T follicular helper cell (primary cell): ENCODE measurements at places on chromosomes 12 and 14.

GRCh38 chr12:9039397-9039977 lies 50.1 kb downstream of the KLRG1 start:
- DNase-seq: no peak

DNA sequence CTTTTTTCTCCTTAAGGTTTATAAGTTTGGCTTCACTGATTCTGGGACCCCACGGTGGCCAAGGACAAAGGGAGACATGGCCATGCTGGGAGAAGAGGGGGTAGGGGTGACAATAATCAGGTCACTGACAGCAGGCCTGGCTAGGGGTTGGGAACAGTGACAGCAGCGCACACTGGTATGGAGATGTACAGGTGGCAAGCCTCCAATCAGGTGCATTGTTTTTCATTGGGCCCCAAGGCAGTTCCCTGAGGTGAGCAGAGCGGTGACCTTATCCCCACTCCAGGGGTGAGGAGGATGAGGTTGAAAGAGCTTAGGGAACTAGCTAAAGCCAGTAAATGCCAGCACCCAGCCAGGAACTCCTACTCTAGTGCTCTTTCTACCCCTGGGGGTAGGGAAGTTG lies 1.4 kb downstream of the SYNDIG1L start:
- DNase-seq: no peak

- DNase-seq: no peak
These were observed at the start of gene MDGA2 for GRCh38 chr14:47675466-47676314. Gene MDGA2 (minus strand): TSS chr14:47675605.

- no peak for DNase-seq
These were observed 131.3 kb downstream of the PTPRO start for GRCh38 chr12:15453613-15454012.

DNA sequence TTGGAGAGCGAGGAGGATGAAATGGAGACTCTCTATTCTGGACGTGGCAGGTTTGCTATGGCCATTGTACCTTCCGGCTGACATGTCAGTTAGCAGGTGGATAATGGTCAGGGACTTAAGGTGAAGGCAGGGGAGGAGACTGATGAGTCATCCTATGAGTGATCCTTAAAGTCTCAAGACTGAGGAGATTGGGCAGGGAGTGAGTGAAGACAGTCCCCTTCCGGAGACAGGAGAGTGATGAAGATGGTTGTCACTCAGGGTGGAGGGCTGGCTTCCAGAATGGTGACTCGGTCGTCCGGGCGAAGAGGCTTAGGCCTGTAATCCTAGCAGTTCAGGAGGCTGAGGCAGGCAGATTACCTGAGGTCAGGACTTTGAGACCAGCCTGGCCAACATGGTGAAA lies 49.8 kb upstream of the CCDC63 start:
- DNase-seq: no peak

DNA sequence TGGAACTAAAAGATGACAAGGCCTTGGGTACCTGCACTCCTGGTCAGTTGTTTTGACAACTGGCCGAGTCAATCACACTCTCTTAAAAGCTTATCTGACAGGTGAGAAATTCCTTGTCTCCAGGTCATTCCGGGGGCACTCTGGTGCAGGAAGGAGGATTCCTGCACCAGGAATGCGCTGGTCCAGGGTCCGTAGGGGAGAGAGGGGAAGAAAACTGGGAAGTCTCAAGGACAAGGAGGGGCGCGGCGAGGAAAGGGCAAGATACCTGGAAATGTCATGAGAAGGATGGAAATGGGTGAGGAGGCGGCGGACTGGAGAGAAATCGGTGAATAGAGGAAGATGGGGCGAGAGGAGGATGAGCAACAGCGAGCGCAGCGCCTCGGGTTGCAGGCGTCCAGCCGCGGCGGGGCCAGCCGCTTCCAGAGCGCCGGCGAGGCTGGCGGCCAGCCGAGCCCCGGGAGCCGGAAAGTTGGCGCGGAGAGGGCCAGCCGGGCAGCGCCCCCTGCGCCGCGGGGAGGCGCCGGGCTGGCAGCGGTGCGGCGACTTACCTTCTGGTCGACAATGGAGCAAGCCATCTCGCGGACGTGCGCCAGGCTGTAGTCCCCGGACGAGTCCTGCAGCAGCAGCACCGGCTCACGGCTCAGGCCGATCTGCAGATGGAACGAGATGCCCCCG lies 809 bp downstream of the PRKD1 start:
- no peak for DNase-seq

DNA sequence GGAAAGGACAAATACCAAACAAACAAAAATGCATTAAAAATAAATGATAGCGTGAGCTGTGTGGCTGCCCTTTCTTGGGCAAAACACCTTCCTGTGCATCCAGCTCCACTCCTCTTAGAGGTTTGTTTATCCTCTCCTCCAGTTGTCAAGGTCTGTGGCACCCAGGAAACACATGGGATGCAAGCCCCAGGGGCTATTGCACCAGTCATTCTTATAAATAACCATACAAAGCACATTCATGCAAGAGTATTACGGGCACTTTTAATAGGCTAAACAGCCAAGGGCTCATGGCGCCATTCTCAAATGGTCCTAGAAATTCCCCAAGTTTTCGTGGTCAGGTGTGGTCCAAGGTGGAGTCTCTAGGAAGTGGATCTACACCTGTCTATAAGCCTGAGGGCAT lies 257.0 kb downstream of the DPF3 start:
- no peak for DNase-seq

GRCh38 chr12:126093908-126094307 lies 1028.7 kb downstream of the AACS start:
- DNase-seq: no peak

GRCh38 chr12:110549716-110550115 lies 33.4 kb downstream of the PPTC7 start:
- DNase-seq: no peak

- no peak for DNase-seq
These were observed 279.8 kb downstream of the DUSP6 start for GRCh38 chr12:89072294-89073026.

DNA sequence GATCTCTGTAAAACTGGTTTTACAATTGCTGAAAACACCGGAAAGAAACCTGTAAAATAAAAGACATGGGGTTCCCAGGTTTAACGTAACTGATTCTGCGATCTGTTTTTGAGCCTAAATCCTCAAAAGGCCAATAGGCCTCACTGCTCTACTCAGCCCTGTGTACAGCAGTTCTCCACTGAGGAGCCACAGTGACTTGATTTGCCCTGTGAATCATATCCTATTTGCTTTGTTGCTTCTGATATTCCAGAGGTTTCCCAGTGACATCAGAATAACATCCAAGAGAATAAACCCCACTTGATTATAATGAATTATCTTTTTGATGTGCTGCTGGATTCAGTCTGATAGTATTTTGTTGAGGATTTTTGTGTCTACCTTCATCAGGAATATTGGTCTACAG lies 27.5 kb downstream of the MDM1 start:
- DNase-seq: no peak

- DNase-seq: no peak
These were observed 52.7 kb downstream of the RASSF3 start for GRCh38 chr12:64663015-64663414.

DNA sequence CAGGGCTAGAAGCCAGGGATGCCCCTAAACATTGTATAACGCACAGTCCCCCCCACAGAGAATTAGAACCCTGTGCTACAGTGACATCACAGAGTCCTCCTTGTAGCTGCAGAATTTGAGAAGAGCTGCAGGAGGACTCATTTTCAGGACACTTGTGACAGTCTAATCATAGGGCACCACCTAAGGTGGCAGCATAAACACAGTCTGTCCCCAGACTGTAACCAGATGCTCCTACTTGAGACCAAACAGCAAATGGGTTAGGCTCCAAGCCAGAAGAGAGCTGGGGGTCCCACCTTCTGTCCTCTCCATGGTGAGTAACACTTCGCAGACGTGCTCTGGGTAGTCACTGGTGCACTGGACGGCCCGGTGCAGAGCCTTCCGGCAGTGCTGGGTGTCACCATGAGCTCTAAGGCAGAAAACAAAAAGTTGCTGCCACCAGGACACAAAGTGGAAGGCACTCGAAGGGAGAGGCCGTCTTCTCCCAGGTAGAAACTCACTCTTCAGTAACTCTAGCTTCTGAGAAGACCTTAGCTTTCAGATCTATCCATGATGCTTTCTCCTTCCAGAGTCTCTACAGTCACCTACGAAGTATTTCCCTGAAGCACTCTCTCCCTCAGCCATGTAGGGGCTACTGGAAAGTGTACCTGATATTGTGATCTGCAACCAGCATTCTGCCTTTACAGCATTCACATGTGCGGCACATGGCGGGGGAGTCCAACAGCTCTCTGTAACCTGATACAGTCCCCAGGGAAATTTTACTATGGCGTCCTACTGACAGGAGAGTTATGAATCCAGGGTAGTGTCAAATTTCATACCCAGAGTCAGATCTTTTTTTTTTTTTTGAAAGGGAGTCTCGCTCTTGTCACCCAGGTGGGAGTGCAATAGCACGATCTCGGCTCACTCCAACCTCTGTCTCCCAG lies 17.1 kb downstream of the FICD start:
- DNase-seq: no peak
